ENCODE measurements at places on chromosomes 12 and 14.

GRCh38 chr14:99116741-99117295, 155.2 kb downstream of the BCL11B start:
- H3K27ac ChIP-seq: no peak overlapping the region
- DNase-seq: peak; percentile 26
- no peak overlapping the region for H3K4me3 ChIP-seq

GRCh38 chr14:29311983-29312382, 545.4 kb downstream of the FOXG1 start:
- no peaks in the 10 kb centered on the region for H3K36me3 ChIP-seq
- DNase-seq: no peak
- no peaks in the 10 kb centered on the region for H3K4me1 ChIP-seq
- H3K4me3 ChIP-seq: no peak overlapping the region
- no peaks in the 10 kb centered on the region for H3K27me3 ChIP-seq

DNA sequence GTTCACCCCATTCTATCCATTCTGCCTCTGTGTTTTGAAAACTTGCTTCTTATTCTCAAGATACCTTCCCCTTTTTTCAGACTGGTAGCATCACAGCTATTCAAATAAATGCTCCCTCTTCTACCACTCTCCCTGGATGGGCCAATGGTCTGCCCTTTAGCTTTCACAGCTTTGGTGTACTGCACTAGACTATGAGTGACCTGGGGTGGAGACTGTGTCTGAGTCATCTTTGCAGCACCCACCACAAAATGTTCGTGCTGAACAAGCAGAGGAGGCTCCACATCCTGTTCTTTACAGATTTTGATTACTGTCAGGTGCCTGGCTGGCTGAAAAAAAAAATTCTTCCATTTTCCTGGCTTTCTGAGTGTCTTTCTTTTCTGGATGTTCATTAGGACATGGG, 1104.1 kb upstream of the TMEM132C start:
- DNase-seq: peak; percentile 85
- H3K27ac ChIP-seq: peak overlapping the region; percentile 91
- peak overlapping the region; percentile 27 for H3K4me3 ChIP-seq
- no peaks in the 10 kb centered on the region for H3K27me3 ChIP-seq
- peaks cover 42% of the 10 kb centered on the region for H3K4me1 ChIP-seq
- H3K36me3 ChIP-seq: peaks cover 17% of the 10 kb centered on the region

DNA sequence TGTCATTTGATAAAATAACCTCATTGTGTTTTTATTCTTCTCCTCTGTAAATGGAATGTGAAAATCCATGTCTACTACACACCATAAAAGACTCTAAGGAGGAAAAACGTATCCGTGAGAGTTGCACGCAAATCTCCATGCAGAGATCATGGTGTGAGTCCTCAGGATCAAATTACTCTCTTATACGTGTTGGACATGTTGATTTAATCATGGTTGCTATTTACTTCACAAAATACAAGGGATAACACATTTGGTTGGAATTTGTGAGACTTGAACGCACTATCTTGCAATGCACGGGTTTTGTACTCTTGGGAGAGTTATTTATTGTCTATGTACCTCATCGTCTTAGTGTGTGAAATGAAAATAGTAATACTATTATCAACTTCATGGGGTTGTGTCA, 128.0 kb upstream of the RASSF8 start:
- H3K4me1 ChIP-seq: no peaks in the 10 kb centered on the region
- DNase-seq: no peak
- no peak overlapping the region for H3K4me3 ChIP-seq
- H3K27ac ChIP-seq: no peak overlapping the region
- peaks cover 2% of the 10 kb centered on the region for H3K27me3 ChIP-seq

DNA sequence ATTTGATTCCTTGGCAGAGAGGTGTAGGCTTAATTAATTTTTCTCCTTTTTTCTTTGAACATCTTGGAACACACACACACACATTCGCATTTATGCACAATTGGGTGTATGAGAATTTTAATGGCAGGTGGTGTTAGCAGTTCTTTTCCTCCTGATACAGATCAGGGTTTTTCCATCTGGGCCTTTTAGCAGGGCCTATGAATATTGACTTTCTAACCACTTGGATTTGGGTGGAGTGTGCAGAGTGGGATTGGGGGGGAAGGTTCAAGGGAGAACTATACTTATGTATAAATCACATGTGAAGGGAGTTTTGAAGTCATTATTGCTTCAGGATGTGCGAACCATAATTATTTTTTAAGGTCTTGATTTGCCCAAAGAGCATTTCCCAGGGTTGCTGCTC, 28.9 kb downstream of the NTF3 start:
- H3K4me1 ChIP-seq: peaks cover 1% of the 10 kb centered on the region
- H3K27me3 ChIP-seq: no peaks in the 10 kb centered on the region
- H3K27ac ChIP-seq: no peak overlapping the region
- H3K4me3 ChIP-seq: no peak overlapping the region
- H3K36me3 ChIP-seq: no peaks in the 10 kb centered on the region

GRCh38 chr12:67701121-67701520, 52.6 kb downstream of the DYRK2 start:
- H3K36me3 ChIP-seq: no peaks in the 10 kb centered on the region
- no peak for DNase-seq
- peaks cover 31% of the 10 kb centered on the region for H3K4me1 ChIP-seq
- no peak overlapping the region for H3K27ac ChIP-seq
- peaks cover 76% of the 10 kb centered on the region for H3K27me3 ChIP-seq

- no peaks in the 10 kb centered on the region for H3K27me3 ChIP-seq
- H3K4me1 ChIP-seq: no peaks in the 10 kb centered on the region
- no peak for DNase-seq
- H3K36me3 ChIP-seq: no peaks in the 10 kb centered on the region
- no peak overlapping the region for H3K4me3 ChIP-seq
- no peak overlapping the region for H3K27ac ChIP-seq
Observed at GRCh38 chr12:130456375-130457199, 118.9 kb downstream of the PIWIL1 start.

GRCh38 chr14:74599946-74600345, 12.1 kb downstream of the LTBP2 start:
- H3K4me3 ChIP-seq: no peak overlapping the region
- no peak for DNase-seq
- H3K4me1 ChIP-seq: no peaks in the 10 kb centered on the region

DNA sequence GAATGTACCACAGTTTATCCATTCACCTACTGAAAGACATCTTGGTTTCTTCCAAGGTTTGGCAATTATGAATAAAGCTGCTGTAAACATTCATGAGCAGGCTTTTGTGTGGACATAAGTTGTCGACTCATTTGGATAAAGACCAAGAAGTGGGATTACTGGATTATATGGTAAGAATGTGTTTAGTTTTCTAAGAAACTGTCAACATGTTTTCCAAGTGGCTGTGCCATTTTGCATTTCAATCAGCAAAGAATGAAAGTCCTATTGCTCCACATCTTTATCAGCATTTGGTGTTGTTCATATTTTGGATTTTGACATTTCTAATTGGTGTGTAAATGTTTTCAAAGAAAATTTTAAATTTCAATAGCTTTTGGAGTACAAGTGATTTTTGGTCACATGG, 27.3 kb upstream of the KLRF1 start:
- H3K4me1 ChIP-seq: peaks cover 28% of the 10 kb centered on the region
- no peak overlapping the region for H3K27ac ChIP-seq
- no peak overlapping the region for H3K4me3 ChIP-seq
- no peak for DNase-seq
- H3K27me3 ChIP-seq: peaks cover 10% of the 10 kb centered on the region

DNA sequence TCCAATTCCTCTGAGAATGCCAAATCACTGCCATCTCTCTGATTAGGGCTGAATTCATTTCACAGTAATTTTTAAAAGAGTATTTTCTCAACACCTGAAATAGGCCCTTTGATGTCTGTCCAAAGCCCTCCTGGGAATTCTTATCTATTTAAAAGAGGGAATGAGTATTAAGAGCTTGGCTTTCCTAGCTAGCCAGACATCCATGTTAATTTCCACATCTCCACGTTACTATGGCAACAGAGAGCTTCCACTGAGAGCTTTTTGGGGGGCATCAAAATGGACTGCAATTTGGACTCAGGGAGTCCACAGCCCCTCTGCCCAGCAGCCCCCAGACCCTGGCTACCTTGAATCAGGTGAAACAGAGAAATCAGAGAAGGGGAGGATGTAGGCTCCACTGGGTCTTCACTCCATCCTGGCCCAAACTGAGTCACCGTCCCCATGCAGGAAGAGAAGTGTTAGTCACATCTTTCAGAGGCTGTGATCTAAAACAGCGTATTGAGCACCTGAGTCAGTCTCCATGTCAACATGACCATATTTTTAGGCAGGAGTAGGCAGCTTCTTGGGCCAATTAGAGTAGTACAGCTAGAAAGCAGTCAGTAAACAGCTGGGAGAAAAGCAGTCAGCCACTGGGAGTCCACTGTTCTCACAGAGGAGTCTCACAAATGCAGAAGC, 7.0 kb upstream of the FICD start:
- peaks cover 2% of the 10 kb centered on the region for H3K27me3 ChIP-seq
- no peak overlapping the region for H3K4me3 ChIP-seq
- DNase-seq: no peak
- peaks cover 15% of the 10 kb centered on the region for H3K4me1 ChIP-seq

DNA sequence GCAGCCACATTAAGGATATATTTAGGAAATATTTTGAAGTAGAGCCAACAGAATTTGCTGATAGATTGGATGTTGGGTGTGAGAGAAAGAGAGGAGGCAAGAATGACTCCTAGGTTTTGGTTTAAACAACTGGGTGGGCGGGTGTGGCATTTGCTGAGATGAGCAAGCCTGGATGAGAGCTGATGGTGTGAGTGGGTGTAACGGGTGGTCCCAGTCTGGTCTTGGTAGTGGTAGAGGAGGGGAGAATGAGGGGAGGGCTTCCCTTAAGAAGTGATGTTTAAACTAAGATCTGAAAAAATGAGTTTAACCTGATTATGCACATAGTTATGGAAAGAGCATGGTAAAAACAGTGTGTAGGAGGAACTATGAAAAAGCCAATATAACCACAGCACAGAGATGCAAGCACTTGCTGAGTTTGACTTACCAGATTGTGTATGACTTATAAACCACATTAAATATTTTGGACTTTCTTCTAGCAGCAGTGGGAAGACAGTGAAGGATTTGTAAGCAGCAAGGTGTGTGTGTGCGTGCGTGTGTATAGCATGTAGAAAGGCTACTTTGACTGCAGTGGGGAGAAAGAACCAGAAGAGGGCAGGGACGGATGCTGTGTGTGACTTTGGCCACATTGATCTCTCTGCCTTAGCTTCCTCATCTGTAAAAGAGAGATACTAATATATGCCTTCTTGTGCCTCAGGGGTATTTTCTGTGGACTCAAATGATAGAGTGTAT, 139.7 kb downstream of the PRIMA1 start:
- H3K4me1 ChIP-seq: no peaks in the 10 kb centered on the region
- H3K36me3 ChIP-seq: no peaks in the 10 kb centered on the region
- no peak overlapping the region for H3K27ac ChIP-seq

GRCh38 chr14:94992046-94992445, 165.3 kb downstream of the DICER1 start:
- DNase-seq: no peak
- H3K36me3 ChIP-seq: no peaks in the 10 kb centered on the region
- no peak overlapping the region for H3K4me3 ChIP-seq
- H3K27ac ChIP-seq: no peak overlapping the region
- H3K27me3 ChIP-seq: peaks cover 13% of the 10 kb centered on the region

DNA sequence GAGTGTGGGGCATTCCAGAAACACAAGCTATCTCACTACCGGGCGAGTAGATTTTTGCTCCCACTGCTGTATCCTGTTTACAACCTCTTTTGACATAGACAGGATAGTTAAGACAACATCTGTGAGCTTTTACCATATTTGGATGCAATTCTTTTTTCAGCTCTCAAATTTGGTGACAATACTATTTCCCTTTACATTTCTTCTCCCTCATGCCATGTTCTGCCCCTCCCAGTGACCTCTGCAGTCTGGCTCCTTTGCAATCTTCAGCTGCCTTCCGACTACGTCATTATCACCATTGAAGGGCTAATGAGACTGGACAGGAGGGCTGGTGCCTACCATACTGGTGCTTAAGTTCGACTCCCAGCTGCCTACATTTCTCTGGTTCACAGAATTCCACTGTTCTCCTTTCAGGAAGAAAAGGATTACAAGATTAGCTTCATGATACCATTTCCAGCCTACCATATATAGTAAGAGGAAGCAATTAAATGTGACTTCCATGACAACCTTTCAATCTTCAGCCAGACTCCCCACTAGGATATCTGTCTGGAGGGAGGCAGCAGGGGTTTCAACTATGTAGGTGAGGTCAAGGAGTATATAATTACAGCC, 251.6 kb downstream of the PHLDA1 start:
- H3K4me1 ChIP-seq: peaks cover 10% of the 10 kb centered on the region
- H3K27me3 ChIP-seq: peaks cover 2% of the 10 kb centered on the region
- no peak for DNase-seq

DNA sequence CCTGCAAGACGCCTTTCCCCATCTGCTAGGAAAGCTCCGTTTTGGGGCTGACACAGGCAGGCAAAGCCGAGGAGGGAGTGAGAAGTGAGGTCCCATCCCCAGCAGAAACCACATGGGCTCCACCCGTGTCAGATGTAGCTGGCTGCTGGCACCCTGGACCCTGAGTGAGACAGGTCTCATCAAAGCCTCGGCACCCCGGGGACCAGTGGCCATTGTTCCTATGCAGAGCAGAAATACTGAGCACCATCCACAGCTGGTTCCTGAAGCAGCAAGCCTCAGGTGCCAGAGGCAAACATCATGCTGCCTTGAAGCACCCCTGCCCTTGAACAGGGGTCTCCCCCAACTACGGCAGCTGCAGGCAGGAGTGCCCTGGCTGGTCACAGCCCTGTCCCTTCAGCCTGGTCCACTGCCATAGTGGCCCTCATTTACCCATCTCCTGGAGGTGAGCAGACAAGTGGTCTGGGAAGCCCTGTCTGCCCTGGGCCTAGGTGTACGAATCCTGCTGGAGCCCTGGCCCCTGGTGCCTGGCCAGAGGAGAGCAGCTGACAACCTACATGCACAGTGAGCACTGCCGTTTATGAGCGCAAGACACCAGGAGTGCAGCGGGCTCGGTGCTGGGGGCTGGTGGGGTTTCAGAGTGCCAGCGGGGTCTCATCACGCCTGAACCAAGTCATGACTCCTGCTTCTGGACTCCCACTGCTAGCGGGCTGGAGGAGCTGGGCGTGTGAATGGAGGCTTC, 289.8 kb upstream of the RTL1 start:
- H3K4me1 ChIP-seq: no peaks in the 10 kb centered on the region
- DNase-seq: peak; percentile 36
- H3K4me3 ChIP-seq: no peak overlapping the region

DNA sequence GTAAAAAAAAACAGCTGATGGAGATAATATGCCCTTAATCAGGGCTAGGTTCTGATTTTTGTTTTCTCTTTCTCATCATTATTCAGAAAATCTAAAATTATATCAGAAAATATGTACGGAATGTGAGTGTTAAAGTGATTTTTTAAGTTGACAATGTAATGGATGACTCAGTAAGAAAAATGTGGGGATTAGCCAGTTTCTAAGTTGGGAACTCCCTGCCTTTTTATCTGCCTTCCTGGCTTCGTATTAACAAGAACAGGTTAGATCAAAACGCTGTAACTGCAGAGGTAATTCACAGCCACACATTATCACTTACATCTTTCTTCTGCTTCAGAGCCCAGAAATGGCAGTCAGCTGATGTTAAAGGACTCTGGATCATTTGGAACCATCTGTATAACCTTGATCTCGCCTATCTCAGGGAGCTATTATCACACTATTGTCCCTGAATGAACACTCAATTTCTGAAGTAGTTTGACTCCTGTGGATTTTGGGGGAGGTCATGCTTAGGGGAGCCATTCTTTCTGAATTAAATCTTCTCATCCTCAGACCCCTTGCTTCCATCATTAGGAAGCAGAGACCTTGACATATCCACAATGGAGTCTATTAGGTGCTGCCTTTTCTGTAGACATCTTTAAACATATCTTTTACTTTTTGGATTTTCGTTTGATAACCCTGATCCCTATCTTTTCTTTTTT, 135.7 kb upstream of the SLC16A7 start:
- no peaks in the 10 kb centered on the region for H3K27me3 ChIP-seq
- H3K4me3 ChIP-seq: no peak overlapping the region
- no peaks in the 10 kb centered on the region for H3K4me1 ChIP-seq
- no peak for DNase-seq
